ENCODE measurements at places on chromosomes 11 and 22.

- no peak for DNase-seq
These were observed 39.0 kb downstream of the CTNND1 start for GRCh38 chr11:57800444-57801182.

GRCh38 chr11:61890529-61891330, 615 bp downstream of the FADS3 start:
- peak; percentile 33 for DNase-seq

- DNase-seq, result no peak
These were observed 17.4 kb upstream of the TMEM135 start for GRCh38 chr11:87020336-87020735.

DNA sequence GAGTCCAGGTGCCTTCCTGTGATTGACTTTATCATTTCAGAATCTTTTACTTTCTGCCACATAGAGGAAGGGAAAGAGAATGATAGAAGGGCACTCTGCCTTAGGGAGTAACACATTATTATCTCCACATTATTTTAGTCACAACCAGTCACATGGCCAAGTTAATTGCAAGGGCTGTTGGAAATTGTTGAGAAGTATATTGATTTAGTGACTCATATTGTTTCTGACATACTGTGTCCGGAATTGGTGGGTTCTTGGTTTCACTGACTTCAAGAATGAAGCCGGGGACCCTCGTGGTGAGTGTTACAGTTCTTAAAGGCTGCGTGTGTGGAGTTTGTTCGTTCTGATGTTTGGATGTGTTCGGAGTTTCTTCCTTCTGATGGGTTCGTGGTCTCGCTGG, 8.7 kb downstream of the OR51B4 start:
- DNase-seq, result no peak

- no peak for DNase-seq
These were observed 19.4 kb downstream of the HTR3A start for GRCh38 chr11:113994077-113994954.

DNA sequence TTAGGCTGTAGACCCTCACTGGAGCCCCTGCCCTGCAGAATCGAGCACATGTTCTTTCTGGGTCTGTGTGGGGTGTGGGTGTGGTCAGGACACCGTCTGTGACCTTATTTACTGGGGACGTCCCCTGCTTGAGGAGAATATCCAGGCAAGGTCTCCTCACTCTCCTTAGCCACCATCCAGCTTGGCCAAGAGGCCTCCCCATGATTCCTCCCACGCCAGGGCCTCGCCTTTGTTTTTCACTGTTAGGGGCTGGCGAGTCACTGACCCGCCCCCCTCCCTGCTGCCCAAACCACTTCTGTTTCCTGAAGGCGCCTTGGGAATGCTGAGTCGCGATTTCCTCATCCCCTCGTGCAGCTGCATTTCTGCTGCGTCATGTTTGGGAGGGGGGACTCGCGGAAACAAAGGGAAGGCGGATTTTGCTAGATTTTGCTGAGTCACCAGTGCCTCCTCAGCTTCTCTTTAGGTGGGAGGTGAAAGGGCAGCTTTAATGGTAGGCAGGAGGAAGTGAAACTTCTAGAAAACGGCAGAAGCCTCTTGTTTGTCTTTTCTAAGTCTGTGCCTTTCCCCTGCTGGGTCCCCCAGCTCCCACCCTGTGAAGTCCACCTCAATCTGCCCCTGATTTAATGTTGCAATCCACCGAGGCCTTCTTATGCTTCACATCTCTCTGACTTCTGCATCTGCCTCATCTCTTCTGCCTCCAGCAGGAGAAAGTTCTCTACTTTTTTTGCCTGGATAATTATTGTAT, 4.0 kb upstream of the HMOX1 start:
- DNase-seq, result no peak

DNA sequence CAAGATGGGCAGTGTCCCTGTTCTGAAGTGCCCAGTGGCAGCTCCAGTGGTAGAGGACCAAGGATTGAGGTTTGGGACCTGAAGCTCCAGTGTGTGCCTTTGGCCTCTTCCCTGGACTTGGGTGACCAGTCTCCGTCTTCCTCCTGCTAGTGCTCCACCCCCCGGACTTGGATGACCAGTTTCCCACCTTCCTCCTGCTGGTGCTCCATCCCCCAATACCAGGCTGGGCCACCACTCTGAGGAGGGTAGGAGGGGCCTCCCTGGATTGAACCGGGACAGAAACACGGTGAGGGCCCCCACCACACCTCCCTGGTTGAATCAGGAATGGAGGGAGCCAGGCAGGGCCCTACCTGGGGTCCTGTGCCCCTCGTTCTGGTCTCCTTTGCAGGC, 10.9 kb upstream of the NEAT1 start:
- DNase-seq, result no peak

DNA sequence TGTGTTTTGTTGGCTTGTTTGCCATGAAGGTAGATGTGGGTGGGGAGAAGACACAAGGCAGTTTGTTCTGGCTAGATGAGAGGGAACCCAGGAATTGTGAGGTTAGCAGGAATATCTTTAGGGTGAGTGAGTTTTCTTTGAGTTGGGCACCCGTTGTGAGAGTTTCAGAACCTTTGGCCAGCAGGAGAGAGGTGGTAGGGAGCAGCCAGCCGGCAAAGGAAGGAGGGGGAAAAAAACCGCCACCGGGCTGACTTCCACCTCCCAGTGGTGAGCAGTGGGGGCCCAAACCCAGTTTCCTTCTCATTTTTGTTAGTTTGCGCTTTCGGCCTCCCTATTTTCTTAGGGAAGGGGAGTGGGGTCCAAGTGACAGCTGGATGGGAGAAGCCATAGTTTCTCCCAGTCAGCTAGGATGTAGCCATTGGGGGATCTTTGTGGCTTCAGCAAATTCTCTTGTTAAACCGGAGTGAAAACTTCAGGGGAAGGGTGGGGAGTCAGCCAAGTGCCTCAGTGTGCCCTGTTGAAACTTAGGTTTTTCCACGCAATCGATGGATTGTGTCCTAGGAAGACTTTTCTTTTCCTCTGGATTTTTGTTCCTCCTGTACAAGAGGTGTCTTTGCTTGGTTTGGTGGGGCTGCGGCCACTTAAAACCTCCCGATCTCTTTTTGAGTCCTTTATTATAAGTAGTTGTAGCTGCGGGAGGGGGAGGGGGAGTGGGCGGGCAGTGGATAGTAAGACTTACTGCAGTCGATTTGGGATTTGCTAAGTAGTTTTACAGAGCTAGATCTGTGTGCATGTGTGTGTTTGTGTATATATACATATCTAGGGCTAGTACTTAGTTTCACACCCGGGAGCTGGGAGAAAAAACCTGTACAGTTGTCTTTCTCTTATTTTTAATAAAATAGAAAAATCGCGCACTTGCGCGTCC, 1.1 kb upstream of the GCAT start:
- DNase-seq, result no peak

GRCh38 chr11:95461858-95462257, 230.9 kb upstream of the SESN3 start:
- no peak for DNase-seq

DNA sequence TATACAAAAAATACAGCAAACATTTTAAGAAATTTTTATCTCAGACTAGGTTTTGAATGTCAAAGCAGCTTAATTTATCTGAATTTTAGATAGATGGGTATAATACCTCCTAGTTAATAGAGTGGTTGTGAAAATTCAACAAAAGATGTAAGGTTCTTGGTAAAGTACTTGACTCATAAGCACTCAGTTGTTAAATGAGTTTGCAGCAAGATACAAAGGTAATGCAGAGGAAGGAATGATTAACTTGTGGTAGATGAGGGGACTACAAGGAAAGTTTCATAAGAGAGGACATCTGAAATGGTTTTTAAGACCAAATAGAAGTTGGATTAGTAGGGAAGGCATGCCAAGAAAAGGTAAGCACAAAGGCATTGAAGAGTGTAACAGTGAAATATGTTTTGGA, 37.4 kb downstream of the PPME1 start:
- DNase-seq, result no peak

GRCh38 chr11:11167806-11168205, 185.2 kb downstream of the CSNK2A3 start:
- no peak for DNase-seq

DNA sequence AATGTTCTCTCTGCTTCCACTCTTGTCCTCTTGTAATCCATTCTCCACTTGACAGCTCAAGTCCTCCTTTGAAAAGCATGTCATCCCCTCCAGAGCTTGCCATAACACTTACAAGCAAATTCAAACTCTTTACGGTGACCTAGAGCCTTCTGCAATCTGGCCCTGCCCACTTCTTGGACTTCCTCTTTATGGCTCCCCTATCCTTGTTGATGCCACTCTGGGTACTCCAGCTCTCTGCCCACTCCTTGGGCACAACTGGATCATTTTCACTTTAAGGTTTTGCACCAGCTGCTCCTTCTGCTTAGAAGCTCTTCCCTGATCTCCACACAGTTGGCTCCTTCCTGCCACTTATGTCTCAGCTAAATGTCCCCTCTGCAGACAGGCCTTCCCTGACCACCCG, 217.9 kb downstream of the DSCAML1 start:
- DNase-seq, result no peak

All from naive thymus-derived CD8-positive, alpha-beta T cell (primary cell).